ENCODE measurements at places on chromosomes 16 and 17.

DNA sequence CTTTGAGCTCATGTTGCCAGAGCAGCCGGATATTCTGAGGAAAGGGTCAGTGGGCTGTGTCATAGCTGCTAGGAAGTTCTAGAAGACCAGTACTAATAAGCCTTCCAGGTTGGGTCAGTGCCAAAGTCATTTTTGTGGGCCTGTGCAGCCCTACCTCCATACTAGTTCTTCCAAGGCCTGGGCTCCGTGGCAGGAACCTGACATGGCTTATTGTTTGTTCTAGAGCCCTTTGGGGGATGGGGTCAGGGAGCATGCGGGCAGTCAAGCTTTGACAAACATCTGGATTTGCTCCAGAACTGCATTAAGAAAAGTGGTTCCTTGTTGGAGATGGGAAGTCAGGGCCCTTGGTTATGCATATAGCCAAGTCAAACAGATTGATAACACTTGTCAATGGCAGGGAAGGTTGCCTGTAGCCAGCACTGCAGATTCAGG, 7.6 kb downstream of the ALKBH5 start:
- DNase-seq, result no peak

DNA sequence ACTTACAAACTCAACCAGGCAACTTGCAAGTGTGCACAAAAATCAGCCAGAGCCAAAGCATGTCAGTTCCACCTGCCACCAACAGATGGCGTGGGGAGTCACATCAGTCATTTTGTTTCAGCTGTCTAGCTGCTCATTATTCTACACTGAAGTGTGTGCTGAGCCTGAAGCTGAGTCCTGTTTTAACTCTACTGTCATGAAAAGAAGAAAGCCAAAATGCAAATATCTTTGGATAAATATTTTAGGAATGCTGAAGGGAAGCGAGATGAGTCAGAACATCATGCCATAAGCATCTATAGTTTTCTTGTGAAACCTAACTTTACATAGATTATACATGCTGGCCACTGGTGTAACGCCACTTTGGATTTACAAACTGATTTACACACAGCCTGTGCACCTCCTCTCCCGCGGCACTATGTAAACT, 172.6 kb downstream of the CDK5R1 start:
- DNase-seq, result peak; percentile 33

- DNase-seq, result no peak
Observed at GRCh38 chr16:58264961-58265479, 29.8 kb downstream of the PRSS54 start.

DNA sequence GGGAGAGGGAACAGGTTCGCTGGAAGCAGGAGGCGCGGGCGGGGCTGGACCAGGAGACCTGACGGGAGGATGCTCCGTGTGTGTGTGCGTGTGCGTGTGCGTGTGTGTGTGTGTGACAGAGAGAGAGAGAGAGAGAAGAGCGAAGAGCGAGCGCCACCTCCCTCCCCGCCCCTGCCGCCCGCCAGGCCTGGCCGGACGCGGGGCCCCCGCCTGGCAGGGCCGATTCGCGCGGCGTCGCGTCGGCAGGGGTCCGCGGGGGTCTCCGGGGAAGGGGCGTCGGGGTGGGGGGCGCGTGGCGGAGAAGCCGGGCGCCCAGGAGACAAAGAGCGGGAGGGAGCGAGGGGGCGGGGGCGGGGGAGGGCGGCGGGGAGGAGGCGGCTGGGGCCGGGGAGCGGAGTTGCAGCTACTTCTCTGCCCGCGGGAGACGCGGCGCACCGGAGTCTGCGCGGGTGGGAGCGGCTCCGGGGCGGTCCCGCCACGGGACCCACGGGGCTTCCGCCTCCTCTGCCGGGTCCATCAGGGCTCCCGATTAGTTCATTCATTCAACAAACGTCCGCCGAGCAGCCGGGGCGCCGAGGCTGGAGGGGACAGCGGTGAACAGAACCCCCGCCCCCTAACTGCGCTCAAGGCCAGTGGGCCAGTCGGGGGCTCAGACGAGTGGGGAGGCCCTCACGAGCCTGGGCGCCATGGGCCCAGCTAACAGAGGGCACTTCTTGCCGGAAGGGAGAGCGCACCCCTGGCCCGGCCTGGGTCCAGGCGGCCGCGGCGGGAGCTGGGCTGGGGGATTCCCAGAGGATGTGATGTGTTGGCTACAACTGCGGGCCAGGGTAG, at the start of gene SAMD14:
Gene SAMD14, minus strand, starts transcription at position 433 of the 831 bp plus-strand sequence. CDS start 5,201 bp downstream, outside the sequence.
- DNase-seq, result no peak

GRCh38 chr17:43411369-43411677, 12.5 kb downstream of the ARL4D start:
- DNase-seq, result no peak

DNA sequence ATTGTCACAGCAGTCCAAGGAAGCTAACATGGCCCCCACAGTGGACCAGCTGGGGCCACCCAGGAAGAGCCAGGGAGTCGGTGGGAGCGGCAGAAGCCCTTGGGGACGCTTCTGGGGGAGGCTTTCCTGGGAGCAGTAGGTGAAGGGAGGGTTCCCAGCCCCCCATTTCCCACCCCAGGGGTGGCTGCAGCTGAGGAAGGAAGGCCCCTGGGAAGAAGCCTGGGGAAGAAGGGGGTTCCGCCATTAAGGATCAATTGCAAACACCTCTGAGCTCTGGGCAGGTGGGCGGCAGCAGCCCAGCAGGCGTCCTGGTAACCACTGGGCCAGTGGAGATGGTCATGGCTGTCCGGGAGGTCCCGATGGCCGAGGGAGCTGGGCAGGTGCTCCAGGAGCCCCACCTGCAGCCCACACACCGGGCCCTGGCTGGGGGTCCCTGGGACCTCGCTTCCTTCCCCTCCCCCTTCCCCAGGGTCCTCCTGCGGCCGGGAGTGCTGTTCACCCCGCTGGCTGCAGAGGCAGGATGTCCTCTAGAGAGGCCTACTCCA, 592 bp upstream of the PERCC1 start:
- DNase-seq, result no peak

- no peak for DNase-seq
Observed at GRCh38 chr16:50532576-50532975, 15.6 kb upstream of the NKD1 start.

DNA sequence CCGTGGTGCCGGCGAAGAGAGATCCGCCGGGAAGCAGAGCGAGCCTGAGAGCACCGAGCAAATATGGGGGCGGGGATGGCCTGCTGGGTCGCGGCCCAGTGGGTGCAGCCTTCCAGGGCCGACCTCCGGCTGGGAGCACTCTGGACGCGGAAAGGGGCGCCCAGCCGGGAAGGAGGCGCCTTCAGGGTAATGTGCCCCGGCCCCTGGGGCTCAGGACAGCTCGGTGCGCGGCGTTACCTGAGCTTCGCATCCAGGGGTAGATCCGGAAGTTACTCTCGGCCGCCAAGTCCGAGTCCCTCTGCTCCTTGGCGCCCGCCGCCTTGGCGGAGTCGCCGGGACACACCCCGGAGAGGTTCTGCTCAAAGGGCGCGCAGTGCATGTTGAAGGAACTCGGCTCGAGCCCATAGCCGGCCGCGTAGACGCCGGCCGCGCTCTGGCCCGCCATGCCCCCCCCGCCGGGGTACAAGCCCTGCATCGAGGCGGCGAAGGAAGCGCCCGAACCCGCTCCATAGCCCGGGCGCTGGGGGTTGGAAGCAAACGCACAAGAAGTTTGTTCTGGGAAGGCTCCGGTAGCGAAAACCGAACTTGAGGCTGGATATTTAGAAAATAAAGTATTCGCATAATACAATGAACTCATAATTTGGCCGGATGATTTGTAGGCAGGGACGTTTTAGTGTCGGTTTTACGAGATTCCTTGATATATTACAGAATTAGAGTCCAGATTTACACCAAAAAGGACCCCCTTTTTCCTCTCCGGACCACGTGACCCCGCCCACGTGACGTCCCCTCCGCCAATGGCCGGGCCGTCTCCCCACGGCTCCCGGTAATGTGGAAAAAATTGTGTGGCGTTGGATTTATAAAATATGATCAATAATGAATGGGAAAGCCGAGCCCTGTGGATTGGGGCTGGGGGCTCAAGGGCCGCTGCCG, at the start of gene HOXB7:
Gene HOXB7, minus strand, starts transcription at position 736 of the 930 bp plus-strand sequence. Its CDS starts 99 bp downstream, at position 637.
- DNase-seq, result no peak

DNA sequence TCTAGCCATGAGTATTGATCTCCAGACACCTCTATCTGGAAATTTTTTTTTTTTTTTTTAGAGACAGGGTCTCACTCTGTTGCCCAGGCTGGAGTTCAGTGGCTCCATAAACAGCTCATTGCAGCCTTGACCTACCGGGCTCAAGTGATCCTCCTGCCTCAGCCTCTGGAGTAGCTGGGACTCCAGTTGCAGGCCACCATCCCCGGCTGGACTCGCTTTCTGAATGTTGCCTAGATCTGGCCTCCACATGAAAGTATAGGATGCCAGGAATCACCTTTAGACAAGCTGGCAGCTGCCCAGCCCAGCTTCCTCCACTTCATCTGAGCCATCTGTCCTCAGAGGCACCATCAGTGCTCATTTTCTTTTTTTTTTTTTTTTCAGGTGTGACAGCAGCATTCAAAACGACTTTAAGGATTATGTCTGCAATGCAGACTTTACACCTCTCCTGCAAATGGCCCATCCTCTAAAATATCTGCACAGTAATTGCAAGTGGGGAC, 6.4 kb upstream of the PRR14 start:
- DNase-seq, result no peak

DNA sequence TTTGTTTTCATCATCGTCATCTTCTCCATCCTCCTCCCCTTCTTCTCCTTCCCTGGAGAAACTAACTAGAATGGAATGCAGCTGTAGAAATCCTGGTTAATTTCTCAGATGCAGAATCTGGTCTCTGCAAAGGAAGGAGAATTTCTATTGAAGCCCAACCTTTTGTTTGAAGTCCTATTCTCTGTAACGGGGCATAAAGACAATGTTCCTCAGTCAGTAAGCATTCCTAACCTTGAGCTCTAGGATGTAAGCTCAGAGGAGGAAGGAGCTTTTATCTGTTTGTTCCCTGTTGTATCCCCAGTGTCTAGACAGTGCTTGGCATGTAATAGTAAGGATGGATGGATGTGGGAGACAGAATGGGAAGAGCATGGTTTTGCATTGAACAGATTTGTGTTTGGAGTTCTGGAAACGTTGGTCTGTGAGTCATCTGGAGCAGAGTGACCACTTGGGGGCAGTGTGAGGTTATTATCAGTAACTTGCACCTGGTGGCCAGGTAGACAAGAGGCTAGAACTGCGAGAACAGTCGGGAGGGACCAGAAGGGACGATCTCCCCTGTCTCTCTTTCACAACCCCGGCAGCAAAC, 363.7 kb downstream of the SNX29 start:
- DNase-seq, result no peak

DNA sequence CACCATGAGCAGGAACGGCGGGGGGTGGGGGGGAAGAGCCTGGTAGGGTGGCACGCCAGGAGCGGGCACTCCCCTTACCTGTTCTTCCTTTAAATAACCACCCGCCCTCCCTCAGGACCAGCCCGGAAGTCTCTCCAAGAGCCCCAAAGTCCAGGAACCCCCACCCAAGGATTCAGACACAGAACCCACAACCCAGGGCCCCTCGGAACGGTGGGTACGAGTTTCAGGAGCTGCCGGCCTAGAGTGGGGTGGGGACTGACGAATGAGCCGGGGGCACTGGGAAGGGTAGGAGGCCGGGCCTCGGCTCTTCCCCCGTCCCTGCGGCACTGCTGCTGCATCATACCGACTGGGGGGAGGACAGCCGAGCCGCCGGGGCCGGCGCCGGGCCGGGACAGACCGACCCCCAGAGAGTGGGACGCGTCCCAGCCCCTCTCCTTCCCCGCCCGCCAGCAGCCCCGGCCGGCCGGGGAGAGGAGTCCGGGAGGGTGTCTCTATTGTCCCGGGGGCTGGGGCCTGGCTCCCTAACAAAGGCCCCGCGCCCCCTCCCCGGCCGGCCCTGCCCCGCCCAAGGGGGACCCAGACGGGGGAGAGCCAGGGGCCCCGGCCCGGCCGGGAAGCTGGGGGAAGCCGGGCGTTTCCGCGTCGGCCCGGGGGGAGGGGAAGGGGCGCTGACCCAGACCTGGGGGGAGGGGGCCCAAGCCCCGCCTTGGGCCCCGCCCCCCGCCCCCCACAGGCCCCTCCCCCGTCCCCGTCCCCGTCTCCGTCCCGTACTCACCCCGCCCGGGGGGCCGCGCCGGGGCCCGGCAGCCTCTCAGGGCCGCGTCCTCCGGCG, 747 bp downstream of the ATXN7L3 start:
- no peak for DNase-seq

GRCh38 chr16:78476615-78477014, 377.2 kb downstream of the WWOX start:
- no peak for DNase-seq

DNA sequence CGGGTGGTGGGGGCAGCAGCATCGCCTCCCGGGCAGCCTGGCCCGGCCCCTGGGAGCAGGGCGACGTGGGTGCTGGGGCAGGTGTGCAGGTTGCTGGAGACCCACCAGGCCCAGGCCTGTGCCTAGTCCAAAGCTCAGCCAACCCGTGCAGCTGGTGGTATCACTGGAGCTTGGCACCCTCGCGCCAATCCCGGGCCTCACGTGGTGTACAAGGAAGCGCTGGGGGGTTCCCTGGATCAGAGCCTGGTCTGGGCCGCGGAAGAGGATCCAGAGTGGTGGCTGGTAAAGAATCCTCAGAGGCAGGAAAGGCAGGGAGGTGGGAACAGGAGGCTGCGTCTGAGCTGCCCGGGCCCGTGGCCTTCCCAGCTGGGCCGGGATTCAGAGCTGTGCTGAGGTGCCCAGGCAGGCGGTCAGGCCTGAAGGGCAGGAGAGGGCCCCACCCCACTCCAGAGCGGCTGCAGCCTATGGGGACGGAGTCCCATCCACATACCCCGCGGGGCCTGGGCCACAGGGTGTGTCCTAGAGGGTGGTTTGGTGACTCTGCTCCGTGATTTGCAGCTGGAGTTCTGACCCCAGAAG, 36.2 kb downstream of the ZFPM1 start:
- no peak for DNase-seq

DNA sequence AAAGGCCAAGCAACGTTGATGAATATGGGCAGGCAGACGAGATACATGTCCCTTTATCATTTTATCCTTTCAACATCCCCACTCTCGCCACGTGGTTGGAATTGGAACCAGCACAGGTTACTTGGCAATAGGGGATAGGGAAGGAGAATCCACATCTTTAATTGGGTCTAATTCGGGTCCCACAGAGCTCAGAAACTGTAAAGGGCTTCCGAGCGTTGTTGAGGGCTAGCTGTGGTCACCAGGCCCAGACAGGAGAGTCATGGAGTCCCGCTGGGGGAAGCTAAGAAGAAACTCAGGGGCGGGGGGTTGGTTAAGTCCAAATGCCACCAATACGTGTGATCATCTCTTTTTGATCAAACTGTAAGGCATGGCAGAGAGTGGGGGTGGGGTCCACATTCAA, 271.3 kb upstream of the ZFHX3 start:
- DNase-seq, result no peak

- no peak for DNase-seq
Observed at GRCh38 chr17:12953156-12953555, 64.7 kb downstream of the ELAC2 start.

DNA sequence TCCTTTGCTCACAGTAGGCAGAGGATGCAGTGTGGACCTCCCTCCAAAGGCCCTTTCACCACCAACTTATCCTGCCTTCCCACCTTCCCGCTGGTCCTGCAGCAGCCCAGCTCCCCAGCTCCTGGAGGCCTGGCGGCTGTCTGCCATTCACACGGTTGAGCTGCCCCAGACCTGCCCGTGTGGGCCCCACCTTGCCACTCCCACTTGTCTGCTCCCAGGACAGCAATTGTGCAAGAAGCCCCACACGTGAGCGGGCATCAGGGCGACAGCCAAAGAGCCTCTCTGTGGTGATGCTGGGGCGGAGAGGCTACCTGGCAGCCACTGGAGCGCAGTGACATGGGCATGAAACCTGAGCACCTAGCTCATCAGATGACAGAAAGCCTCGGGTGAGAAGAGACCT, 248.6 kb upstream of the MAF start:
- DNase-seq, result no peak

Measured in central memory CD8-positive, alpha-beta T cell (primary cell).